ENCODE measurements at places on chromosomes 3 and 15.

GRCh38 chr15:59528961-59529402 is 82.6 kb upstream of the GCNT3 start:
- peak; percentile 28 for DNase-seq

DNA sequence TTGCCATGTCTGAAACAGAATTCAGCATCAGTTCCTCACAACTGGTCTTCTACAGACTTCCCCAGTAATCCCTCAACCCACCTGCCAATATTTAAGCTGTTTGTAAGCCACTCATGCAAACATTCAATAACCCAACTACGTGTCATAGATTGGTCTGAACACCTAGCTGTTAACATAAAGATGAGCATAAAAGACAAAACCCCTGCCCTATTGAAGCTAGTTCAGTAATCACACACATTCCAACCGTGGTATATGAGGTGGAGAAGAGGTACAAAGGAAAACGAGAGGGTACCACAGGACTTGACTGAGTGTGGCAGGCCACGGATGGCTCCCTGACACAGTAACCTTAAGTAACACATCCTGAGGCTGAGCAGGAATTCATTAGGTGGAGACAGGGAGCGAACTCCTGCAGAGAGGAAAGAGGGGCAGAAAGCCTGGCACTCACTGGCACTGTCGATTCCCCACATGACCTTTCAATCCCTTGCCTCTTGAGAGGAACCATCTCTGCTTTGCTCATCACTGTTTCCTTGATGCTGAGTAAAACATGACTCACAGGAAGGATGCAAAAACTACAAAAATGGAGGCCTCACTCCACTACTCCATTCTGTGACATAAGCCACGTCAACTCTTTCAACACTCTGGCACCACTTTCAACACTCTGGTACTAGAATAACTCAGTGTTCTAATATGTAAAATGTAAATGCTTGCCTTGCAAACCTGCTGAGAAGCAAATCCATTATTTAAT is 31.3 kb downstream of the RPN1 start:
- no peak for DNase-seq

GRCh38 chr3:100796556-100796955 is 87.3 kb downstream of the TFG start:
- no peak for DNase-seq

DNA sequence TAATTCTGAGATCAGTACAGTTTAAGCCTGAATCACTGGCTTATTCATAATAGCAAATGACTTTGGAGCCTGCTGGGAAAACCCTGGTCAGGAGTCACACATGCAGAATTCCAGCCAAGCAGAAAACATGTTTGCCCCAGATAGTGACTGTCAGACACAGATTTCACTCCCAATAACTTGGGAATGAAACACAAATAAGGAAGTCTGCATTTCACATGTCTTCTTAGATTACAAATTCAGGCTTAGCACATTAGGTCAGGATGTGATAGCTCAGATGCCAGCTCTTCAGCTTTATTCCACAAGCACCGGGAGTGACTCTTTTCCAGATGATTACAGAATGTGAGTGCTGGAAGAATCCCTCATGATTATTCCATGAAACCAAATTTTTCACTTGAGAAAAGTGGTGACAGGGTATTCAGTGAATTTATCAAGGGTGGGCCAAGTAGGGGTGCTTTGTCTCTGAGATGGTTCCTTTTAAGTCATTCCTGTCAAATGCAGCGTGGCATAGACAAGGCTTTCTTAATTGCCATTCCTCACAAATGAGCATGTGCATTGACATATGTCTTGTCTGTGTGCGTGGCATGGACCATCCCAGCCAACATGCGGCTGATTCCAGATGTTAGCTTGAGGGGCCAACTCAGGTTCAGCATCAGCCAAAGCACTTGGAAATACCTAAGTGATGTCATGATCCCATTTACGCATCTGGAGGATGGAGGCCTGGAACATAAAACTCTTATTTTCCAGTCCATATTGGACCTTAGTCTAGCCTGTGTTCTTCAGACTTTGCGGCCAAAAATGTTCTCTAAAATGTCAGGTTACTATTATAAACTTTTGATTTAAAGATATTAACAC is 191.0 kb downstream of the EPHB1 start:
- DNase-seq, result no peak

DNA sequence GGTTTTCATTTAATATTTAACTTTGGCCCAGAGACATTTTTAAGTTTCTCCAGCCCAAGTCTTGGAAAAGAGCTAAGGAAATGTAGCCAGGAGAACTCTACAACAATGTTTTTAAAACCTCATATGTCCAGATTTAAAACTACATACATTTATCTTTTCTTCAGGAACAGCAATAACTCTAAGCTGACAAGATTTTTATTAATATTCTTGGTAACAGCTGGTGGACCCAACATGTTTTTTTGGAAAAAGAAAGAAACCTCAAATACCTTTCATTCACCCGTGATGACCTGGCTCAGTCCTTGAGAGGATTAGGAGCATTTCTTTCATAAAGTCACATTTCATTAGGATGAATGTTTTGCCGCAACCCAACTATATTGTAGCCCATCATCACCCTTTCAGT is 50.4 kb upstream of the CMSS1 start:
- no peak for DNase-seq

GRCh38 chr3:50293079-50293801 is 1.0 kb upstream of the IFRD2 start:
- no peak for DNase-seq

DNA sequence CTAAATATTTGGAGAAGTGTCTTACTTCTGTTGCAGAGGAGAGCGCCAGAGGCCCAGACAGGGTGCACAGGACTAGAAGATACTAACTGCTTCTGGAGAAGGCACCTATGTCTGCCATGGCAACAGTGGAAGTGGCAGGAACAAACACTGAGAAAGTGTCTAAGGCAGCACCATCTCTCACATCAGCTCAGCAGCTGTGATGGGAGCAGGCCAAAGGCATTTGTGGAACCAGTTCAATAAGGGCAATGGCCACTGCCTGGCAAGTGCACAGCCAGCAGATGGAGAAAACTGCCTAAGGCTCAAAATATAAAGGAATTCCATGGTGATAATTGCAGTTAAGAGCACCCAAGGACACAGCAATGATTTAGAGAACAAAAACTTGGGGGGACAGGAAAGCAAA is 563.0 kb upstream of the CCDC54 start:
- no peak for DNase-seq

DNA sequence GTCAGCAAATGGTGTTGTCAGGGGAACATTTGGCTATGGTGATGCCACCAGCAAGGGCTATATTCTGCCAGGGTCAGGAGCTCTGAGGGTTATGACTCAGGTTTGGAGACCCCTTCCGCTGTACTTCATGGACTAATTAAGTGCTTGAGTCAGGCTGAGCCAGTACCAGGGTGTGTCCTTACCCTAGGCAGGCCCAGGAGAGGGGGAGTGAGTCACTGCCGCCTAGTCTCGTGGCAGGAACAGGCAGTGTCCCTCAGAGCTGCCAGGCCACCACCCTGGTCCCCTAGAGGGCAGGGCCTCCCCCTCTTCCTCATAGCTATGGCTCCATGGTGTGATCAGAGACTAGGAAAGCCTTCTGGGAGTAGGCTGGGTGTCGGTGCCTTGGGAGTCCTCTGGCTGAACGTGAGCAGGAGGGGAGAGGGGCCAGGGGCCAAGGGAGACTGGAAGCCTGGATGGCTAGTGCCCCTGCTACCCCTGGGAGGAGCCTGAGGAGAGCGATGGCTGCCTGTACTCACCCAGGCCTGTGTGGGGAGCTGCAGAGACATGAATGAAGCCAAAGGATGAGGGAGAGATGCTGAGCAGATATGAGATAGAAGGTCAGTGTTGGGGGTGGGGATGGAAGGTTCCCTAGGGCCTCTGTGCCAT is 10.6 kb downstream of the MAPKAPK3 start:
- DNase-seq, result no peak

DNA sequence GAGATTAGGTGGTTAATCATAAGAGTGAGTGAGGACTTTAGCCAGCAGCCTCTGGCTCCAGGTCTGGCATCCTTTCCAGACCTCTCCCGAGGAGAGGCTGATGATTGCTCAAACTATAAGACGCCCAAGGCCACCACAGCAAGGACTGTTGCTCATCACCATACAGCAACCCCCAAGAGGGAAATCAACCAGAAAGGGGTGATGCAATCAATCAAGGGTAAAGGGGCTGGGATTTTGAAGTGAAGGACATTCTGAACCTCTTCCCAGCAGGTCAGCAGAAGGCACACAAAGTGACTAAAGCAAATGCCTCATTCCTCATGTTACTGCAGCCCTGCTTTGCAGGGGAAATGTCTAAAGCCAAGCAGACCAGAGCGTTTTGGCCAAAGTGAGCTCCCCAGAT is 247.3 kb upstream of the IGF1R start:
- no peak for DNase-seq

GRCh38 chr3:85482213-85482490 is 523.4 kb downstream of the CADM2 start:
- no peak for DNase-seq

GRCh38 chr15:89197503-89197971 is 23.8 kb downstream of the RLBP1 start:
- DNase-seq, result no peak

DNA sequence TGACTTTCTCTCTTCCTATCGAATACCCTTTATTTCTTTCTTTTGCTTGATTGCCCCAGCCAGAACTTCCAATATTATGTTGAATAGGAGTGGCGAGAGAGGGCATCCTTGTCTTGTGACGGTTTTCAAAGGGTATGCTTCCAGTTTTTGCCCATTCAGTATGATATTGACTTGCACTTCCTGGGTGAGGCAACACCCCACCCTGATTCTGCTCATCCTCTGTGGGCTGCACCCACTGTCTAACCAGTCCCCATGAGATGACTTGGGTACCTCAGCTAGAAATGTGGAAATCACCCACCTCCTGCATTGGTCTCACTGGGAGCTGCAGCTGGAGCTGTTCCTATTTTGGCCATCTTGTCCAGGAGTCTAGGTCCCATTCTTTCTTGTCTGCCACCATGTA is 44.8 kb upstream of the KCNH8 start:
- DNase-seq, result no peak

GRCh38 chr3:20141851-20142250 is 44.2 kb downstream of the SGO1 start:
- DNase-seq, result no peak

DNA sequence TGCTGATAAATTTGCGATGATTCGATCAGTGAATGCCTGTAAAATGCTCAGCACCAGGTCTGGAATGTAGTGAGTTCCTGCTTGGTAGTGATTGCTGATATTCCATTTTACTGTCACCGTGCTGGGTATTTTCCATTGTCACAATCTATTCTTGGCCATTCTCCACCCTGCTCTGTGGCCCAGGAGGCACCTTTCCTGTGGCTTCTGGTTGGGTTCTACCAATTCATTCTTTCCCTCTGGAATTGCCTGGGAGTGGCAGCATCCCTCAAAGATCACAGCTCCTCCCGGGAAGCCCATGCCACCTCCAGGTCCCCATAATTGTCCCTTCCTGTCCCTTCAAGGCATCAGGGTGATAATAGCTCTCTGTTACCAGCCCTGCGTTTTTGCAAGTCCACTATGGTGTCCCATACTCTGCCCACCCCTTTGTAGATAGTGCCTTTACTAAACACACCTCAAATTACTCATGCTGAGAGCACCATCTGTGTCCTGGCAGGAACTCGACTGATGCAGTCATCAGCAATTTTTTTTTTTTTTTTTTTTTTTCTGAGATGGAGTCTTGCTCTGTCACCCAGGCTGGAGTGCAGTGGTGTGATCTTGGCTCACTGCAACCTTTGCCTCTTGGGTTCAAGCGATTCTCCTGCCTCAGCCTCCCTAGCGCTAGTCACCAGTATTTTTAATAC is 177.8 kb upstream of the PROK2 start:
- no peak for DNase-seq

- no peak for DNase-seq
Measured at GRCh38 chr3:13358051-13358450, 62.1 kb downstream of the NUP210 start.

GRCh38 chr3:148175214-148175613 is 522.5 kb upstream of the AGTR1 start:
- no peak for DNase-seq

GRCh38 chr3:168161696-168162095 is 66.0 kb upstream of the GOLIM4 start:
- DNase-seq, result no peak

DNA sequence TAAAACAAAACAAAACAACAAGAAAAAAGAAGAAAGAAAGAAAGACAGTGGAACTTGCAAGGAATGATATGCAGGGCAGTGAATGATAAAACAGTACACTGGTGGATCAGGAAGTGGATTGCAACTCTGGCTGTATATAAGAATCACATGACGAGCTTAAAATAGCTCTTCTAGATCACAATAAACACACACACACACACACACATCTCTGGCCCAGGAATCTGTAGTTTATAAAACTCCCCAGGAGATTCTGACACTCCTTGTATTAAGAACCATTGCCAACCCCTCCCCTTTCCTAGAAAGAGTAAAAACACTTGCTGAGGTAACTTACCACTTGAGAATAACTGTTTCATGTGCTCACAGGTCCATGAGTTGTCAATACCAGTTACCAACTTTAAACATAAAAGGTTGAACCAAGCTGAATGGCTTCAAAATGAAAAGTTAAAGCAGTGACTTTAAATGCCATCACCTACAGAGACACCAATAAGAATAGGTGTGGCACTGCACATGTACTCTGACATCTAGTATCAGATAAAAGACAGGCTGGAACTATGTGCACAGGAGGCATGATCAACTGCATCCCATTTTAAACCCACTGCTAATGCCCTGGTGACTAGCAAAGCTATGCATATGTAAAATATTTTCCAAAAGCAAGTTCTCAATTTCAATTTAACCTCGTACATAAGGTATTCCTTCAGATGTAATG is 3.9 kb downstream of the CPOX start:
- DNase-seq, result no peak

- DNase-seq, result no peak
Measured at GRCh38 chr3:134663721-134664456, 13.1 kb upstream of the KY start.

GRCh38 chr3:107411779-107412178 is 34.5 kb downstream of the CCDC54 start:
- no peak for DNase-seq

GRCh38 chr15:41291065-41291631 is 41.2 kb downstream of the OIP5 start:
- no peak for DNase-seq

- DNase-seq, result no peak
Measured at GRCh38 chr3:170307671-170308405, 49.7 kb upstream of the SKIL start.

DNA sequence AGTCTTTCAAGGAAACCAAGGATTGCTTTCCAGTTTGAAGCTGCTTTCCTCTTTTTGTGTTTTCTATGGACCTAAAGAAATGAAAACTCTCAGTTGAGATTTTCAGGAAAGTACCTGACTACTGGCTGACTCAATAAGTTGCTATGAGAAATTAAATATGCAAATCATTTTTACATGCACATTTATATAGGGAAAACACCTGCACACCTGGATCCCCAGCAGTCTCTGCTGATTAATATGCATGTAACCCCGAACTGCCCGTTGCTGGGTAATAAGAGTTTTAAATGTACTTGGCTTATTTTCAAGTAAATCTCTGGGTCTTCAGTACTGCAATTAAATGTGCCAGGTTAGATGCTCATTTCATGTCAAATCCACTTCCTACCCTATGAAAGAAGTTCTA is 77.2 kb downstream of the KBTBD8 start:
- no peak for DNase-seq

- DNase-seq, result no peak
Measured at GRCh38 chr15:35929740-35930444, 383.9 kb upstream of the DPH6 start.

- no peak for DNase-seq
Measured at GRCh38 chr15:88220443-88221335, 35.9 kb downstream of the NTRK3 start.

All from stimulated activated CD4-positive, alpha-beta T cell treated with anti-CD3 and anti-CD28 coated beads, Interleukin-1b, Interleukin-23, amount 100 ng/mL, for 4 hours (primary cell).